ENCODE measurements at places on chromosomes 11 and 22. TPM values are rescaled to one million over a fixed set of nuclear protein-coding genes. Genes with fewer than 3 reads are reported as not detected.
A peak's percentile ranks its signal among the peaks of the same experiment; 100 is the strongest.

The GNG3 gene
- total RNA-seq: not detected

The TRIM21 gene
- 18.4 TPM for total RNA-seq

DNA sequence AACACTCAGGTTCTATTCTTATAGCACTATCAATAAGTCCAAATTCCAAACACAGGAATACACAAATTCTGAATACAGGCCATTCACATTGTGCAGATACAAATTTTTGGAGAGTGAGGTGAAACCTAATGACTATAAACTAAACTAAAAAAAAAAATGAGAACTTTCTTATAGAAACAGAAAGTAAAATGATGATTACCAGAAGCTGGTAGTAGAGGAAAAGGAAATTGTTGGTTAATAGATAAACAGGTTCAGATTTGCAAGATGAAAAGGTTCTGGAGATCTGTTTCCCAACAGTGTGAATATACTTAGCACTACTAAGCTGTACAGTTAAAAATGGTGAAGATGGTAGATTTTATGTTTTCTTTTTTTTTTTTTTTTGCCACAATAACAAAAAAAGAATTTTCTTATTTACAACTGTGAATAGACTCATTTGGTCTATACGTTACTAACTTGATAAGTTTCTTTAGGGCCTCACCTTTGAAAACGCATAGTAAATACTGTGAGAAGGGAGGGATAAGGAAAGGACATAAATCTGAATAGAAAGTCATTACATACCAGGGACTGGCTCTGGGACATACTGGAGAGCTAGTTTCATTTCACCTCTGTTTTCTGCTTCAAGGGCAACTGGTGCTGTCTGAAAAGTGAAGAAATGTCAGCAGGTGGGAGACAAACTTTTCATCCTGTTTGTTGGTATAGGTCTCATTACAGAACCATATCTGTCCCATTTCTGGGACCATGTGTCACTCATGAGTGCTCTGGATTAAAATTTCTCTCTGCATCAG, 14.2 kb upstream of the CCDC89 start:
- no peak for DNase-seq

DNA sequence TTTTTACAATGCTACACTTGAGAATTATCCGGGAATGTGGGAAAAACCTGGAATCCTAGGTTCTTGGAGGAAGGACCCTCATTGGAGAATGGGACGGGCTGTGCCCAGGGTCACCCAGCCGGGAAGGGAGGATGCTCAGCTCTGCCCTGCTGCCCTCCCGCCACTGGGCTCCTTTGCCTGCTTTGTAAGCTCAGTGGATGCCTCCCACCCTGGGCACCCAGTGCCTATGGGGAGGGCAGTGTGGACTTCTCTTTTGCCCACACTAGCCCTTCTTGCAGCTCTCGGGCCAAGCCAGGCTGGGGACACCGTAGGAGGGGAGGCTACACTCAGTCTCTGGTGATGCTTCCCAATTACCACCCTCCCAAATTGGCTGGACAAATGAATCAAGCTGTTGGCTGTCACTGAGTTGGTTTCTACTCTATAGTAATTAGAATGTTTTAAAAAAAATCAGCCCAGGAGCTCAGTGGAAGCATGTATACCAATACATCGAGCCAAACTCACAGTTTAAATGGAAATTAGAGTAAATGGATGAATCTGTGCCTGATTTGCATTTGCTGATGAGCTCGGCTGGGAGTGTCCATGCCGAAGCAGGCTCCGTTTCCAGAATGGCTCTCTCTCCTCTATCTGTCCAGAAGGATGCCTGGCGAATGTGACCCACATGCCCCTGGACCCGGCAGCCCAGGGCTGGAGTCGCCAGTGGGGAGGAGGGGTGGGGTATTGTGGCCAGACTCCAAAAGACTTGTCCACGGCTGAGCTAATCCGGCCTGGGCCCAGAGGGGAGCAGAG, 317.0 kb downstream of the CTTN start:
- DNase-seq: no peak

DNA sequence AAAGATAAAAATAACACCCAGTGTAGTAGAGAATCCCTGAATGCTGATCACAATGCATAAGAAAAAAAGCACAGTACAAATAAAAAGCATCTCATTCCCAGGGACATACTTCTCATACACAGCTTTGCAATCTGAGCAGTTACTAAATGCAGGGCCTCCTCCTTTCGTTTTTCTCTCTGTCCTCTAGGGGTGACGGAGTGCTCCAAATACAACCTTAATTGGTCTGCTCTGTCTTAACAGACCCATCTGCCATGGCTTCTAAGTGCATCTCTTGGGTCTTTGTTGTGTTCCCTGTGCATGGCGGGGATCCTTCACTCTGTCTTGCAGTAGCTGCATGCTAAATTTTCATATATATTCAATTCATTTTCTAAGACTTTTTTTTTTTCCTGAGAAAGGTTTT, 1114.2 kb upstream of the RAG2 start:
- DNase-seq: no peak

- no peak for DNase-seq
These were observed 6.9 kb downstream of the AP5B1 start for GRCh38 chr11:65773784-65774411.

DNA sequence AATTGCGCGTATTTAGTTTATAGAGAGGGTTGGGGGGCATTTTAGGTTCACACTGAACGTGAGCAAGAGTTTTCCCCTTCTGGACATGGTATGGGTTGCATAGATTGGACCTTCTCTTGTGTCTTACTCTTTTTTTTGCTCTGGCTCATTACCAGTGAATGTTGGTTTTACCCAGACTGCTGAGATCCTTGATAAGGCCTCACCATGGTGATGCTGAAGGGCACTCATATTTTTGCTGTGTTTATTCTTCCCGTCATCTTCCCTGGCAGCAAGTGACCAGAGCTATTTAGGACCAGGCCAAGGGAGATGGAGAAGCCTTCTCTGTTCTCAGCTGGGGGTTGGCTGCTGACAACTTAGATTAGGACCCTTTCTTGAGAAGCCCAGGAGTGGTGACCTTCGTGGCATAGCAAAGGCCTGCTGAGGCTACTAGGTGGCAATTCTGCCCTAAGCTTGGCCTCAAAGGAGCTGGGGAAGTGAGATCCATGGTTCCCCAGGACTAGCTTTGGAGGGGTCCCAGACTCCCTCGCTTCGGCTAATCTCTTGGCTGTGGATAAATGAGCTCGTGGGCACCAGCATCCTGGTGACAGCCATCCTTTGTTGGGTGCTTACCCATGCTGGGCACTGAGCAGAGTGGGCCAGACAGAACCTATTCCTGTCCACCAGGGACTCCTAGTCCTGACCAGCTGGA, 47.3 kb downstream of the GRIK4 start:
- DNase-seq: peak; percentile 62

DNA sequence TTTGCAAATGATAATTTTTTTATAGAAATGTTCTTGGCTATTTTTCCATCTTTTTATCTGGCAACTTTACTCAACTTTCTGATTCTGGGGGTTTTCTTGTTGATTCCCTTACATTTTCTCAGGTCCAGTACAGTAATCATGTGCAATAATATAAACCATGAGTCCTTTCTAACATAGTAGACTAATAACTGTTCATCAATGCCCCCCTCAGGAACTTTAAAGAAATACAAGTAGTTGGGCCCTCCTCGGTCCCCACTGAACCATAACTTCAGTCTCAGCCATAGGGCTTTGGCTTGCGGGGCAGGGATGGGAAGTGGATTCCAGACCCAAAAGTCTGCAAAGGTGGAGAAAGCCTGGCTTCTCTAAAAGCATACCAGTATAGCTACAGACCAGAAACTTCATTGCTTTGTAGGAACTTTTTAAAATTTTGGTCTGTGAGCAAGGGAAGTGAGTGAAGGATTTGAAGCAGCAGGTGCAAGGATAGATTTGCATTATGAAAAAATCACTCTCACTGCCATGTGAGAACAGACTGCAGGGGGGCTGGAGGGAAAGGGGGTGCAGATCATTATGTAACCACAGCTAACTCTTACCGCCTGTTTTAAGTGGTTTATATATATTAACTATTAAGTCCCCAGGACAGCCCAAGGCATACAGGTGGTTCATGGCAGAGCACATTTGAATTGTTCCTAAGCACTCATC, 10.4 kb upstream of the TUB start:
- peak; percentile 49 for DNase-seq

GRCh38 chr11:61602775-61603569, 22.1 kb upstream of the SYT7 start:
- DNase-seq: no peak

GRCh38 chr11:102119997-102120396, 9.8 kb downstream of the YAP1 start:
- no peak for DNase-seq

- no peak for DNase-seq
These were observed 30.2 kb downstream of the PPFIBP2 start for GRCh38 chr11:7544021-7544420.
